ENCODE measurements at places on chromosomes 12 and 14. TPM values are rescaled to one million over a fixed set of nuclear protein-coding genes. Genes with fewer than 3 reads are reported as not detected.

- DNase-seq: no peak
Observed at GRCh38 chr12:103102225-103102744, 144.8 kb downstream of the ASCL1 start.

DNA sequence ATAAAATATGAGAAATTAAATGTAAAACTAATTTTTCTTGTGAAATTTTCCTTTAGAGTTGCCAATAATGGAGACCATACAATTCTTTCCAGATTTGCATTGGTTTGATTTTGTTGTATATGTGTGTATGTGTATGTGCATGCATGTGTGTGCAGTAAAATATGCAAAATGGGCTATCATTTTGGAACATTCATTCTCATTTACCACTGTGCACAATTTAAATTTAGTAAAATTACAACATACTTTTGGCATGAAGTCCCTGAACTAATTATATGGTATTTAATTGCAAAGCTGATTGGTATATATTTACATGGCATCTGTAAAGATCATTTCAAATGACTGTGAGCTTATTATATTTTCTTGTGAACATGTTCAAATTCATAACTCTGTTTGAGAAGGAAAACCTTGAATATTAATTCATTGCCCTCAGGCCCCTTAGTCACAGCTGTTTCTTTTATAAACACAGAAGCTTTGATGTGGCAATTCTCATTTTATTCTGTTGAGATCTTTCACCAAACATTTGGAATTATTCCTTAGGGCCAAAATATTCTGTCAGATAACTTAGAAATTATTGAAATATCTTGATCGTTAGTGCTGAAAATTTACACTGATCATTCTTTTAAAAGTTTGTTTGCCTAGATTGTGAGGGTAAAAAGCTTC lies 17.6 kb downstream of the KERA start:
- peak; percentile 76 for DNase-seq

DNA sequence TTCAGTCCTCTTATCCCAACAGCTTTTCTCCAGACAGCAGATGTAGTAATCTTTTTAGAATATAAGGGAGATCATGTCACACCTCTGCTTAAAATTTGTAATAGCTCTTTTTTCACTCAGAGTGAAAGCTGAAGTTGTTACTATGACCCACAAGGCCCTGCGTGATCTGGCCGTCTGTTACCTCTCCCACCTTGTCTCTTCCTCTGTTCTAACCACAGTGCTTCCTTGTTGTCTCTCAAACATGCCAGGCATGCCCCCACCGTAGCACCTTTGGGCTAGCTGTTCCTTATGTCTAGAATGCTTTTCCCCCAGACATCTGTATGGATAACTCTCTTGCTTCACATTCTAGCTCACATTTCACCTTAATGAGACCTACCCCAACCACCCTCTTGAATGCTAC lies 6.5 kb downstream of the NECAP1 start:
- DNase-seq: no peak

- no peak for DNase-seq
Observed at GRCh38 chr12:108461058-108461660, 53.9 kb upstream of the FICD start.

DNA sequence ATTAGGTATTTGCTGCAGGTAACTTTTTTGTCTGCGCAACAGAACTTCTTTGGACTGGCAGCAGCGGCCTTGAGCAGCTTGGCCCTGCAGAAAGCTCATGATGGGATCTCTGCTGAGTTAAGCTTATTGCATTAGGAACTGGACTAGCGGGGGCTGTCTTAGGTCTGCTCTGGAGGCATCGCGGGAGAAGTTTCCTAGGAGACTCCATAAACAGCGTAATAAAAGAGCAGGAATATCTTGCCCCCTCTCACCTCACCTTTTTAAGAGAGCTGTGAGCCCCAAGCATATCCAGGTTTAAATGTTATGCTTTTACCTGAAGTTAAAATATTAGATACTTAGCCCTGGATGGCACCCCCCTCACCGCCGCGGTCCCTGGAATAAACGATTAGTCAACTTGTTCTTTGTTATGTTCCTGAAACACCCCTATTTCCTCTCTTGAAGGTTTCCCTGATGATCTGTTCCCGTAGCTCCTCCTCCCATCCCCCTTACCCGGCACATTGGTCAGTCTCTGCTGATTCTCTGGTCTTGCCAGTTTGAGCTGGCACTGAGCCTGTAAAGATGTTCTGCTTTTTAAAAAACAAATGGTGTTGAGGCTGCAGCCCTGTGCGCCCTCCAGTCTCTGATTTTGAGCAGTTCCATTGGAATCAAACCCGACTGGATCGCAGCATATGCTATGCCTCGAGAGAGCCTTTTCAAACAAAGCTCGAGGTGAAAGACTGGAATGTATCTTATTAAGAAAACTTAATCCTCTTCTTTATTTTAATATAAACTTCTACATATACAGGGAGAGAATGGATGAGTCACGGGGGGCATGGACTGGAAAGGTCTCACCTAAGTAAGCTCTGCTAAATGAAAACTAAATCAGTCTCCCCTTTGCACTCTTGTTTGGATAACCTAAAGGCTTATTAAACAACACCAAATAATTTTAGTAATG lies 1.9 kb downstream of the MLXIP start:
- DNase-seq: peak; percentile 86

- DNase-seq: no peak
Observed at GRCh38 chr14:24996930-24997725, 52.8 kb downstream of the STXBP6 start.

DNA sequence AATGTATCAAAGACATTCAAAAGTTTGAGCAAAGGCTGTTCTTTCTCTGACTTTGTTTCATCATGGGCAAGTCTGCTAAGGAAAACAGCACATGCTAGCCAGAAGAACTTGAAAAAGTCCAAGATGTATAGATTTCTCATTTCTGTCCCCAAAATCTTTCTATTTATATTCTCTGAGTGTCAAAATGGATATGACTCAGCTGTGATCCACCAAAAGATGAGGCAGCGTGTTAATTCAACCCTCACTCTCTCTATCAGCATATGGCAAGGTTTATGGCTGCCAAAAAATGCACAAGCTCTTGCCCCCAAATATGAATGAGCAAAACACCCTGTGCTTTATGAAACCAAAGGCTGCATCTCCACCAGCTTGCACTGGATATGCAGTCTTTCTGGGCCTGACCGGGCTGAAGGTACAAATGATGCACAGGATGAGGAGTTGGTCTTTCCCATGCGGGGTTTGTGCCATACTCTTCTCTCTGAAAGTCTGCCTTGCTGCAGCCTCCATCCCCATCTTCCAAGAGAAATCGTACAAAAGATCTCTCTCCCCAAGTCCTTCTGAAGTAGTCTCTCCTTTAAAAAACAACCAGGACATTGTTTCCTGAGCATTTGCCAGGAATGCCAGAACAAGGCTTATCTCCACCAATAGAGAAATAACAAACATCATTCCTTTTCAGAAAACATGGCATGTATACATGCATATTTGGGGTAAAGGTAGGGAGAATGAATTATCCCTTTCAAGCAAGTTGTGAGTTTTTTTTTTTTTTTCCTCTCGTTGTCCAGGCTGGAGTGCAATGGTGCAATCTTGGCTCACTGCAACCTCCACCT lies 203.4 kb downstream of the TMX1 start:
- DNase-seq: peak; percentile 70

DNA sequence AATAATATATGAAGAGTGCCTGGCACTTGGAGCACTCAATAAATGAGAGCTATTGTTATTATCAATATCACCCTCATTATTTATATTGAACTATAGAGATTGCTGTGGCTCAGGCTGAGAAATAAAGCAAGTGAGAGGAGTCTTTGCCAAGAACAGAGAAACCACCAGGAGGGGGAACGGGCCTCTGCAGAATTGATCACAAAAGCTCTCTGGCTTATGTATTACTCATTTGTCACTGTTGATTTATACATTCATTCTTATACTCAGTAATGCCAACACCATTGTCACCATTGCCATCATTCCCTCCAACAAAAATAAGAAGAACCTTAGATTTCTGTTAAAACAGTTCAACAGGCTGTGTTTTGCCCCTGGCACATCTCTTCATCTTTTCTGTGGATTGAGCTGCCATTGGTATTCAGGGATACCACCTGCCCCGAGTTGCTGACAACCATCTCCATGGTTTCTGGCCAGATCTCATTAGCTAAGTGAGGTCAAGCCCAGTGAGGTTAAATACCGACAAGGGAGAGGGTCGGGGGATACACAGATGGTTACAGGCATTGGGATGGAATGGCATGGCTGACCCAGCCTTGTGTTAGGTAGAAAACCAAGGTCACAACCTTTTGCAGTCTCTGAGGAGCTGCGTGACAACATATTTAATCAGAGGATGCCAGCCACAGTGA lies 21.8 kb upstream of the PCNX1 start:
- no peak for DNase-seq

DNA sequence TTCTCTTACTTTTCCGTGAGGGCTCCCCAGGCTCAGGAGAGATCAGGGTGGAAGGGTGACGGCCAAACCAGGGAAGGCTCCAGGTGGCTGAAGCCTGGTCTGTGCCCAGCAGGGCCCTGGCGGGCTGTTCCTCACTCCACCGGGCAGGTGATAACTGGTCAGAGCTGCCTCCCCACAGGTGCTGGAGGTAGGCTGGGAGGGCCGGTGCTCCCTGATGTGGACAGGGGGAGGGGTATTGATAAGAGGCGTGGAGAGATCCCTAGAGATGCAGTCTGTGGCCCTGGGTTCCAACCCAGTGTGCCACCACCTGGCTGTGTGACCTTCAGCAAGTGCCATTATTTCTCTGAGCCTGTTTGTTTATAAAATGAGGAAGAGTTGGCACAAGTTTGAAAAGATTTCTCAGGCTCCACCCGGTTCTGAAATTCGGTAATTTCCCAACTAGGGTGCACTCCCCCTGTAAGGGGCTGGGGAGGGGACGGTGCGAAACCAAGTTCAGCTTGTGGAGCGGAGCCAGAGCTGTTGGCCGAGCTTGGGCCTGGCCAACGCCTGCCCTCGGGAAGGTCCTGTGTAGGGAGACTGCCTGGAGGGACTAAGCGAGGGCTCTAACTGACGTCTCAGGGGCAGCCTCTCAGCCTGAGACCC lies 1.0 kb upstream of the NR4A1 start:
- no peak for DNase-seq

- DNase-seq: peak; percentile 74
Observed at GRCh38 chr12:4562034-4562657, at the start of gene DYRK4. Gene DYRK4 (plus strand): TSS chr12:4562208. CDS start chr12:4562246, 38 bp downstream.

GRCh38 chr12:125220404-125221273 lies 155.4 kb downstream of the AACS start:
- DNase-seq: no peak

Gene TAS2R10
- total RNA-seq: not detected

Gene SIX6
- not detected for total RNA-seq

Gene TAS2R9
- total RNA-seq: not detected

Gene SLC24A4
- total RNA-seq: not detected

Gene SIX4
- 12.2 TPM for total RNA-seq

Gene GPR84
- not detected for total RNA-seq

Gene PSMB5
- 263 TPM for total RNA-seq

Gene RASSF9
- total RNA-seq: 0.89 TPM

Gene DNAJC22
- 2.5 TPM for total RNA-seq

All from GM23248 (cell line).